Activated CD4-positive, alpha-beta T cell treated with anti-CD3 and anti-CD28 coated beads, Interleukin-2, amount 50 U/mL, for 24 hours (primary cell): ENCODE measurements at places on chromosomes 13 and 19.

- no peak for DNase-seq
Measured at GRCh38 chr13:86839221-86839620, 832.0 kb upstream of the SLITRK5 start.

GRCh38 chr19:17156296-17156946 is 58.7 kb upstream of the USE1 start:
- no peak for DNase-seq

GRCh38 chr13:46372071-46372470 is 15.0 kb downstream of the RUBCNL start:
- no peak for DNase-seq

DNA sequence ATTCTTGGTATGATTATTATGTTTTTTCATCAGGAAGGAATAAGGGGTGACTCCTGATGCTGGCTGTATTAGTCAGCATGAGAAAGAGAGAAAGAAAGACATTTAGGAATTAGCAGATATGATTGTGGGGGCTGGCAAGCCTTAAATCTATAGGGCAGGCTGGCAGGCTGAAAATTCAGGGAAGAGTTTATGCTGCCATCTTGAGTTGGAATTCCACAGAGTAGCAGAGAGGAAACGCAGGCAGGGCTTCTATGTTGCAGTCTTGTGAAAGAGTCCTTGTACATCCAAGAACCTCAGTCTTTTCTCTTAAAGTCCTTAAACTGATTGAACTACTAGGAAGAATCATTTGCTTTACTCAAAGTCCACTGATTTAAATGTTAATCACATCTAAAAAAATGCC is 262.7 kb upstream of the SLC10A2 start:
- no peak for DNase-seq

- no peak for DNase-seq
Measured at GRCh38 chr13:102127153-102127552, 274.7 kb downstream of the FGF14 start.

GRCh38 chr13:65650321-65650720 is 1579.8 kb downstream of the PCDH9 start:
- DNase-seq = no peak
